ENCODE measurements at places on chromosomes 16 and 17.

DNA sequence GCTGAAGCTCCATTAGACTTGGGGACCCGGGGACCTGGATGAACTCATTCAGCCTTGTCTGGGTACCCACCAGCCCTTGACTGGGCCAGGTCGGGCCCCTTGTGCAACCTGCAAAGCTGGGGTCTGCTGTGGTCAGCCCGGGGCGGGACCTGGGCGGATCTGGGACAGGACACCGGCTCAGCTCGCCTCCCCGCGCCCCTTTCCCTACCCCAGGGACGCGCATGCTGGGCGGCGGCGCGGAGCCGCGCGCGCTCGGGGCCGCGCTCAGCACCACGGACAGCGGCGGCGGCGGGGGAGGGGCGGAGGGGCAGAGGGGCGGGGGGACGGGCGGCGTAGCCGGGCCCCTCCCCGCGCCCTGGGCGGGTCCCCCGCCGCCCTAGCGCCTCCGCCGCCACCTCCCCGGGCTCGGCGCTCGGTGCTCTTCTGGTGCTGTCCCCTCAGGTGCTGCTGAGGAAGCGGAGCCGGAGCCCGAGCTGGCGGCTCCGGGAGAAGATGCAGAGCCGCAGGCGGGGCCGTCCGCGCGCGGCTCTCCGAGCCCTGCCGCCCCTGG, 7.4 kb downstream of the ACD start:
- DNase-seq, result no peak

GRCh38 chr17:75130059-75130631, 1.4 kb downstream of the NT5C start:
- no peak for DNase-seq

GRCh38 chr16:30950516-30951065, 1.7 kb downstream of the ORAI3 start:
- DNase-seq, result no peak

GRCh38 chr16:73064212-73064993, 16.5 kb upstream of the ZFHX3 start:
- DNase-seq, result no peak

GRCh38 chr17:39965017-39965699, 2.4 kb downstream of the GSDMA start:
- no peak for DNase-seq

DNA sequence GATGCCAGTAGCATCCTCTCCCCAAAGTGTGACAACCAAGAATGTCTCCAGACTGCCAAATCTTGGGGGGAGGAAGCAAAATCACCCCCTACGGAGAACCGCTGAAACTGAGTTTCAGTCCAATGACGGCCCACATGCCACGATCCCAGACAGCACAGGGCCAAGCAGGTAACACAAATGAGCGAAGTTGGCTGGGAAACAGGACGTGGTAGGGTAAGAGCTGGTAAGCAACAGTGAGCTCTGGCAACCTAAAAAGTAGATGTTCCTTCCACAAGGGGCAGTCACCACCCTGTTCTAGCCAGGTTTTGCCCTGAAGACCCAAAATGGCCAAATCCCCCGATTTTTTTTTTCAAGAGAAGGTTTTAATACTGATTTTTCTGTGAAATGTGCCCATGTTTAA, 25.4 kb downstream of the ZFHX3 start:
- no peak for DNase-seq

- DNase-seq, result no peak
Measured at GRCh38 chr17:31857920-31858641, 963 bp downstream of the COPRS start.

GRCh38 chr17:66354981-66355380, 52.6 kb downstream of the PRKCA start:
- DNase-seq, result no peak

- no peak for DNase-seq
Measured at GRCh38 chr17:30112794-30113193, 3.8 kb upstream of the NSRP1 start.

- no peak for DNase-seq
Measured at GRCh38 chr16:72935896-72936295, 112.0 kb downstream of the ZFHX3 start.

GRCh38 chr17:44915321-44915726, at the start of gene GFAP:
GFAP (minus strand) TSS chr17:44915500; CDS start chr17:44915486, 14 bp downstream.
- no peak for DNase-seq

GRCh38 chr17:48639136-48639535, 13.0 kb upstream of the HOXB9 start:
- DNase-seq, result no peak

- no peak for DNase-seq
Measured at GRCh38 chr16:3652373-3653195, 1.9 kb upstream of the DNASE1 start.

GRCh38 chr16:73143002-73143401, 95.1 kb upstream of the ZFHX3 start:
- DNase-seq, result no peak

- no peak for DNase-seq
Measured at GRCh38 chr17:79890706-79891105, 51.5 kb upstream of the CBX4 start.

DNA sequence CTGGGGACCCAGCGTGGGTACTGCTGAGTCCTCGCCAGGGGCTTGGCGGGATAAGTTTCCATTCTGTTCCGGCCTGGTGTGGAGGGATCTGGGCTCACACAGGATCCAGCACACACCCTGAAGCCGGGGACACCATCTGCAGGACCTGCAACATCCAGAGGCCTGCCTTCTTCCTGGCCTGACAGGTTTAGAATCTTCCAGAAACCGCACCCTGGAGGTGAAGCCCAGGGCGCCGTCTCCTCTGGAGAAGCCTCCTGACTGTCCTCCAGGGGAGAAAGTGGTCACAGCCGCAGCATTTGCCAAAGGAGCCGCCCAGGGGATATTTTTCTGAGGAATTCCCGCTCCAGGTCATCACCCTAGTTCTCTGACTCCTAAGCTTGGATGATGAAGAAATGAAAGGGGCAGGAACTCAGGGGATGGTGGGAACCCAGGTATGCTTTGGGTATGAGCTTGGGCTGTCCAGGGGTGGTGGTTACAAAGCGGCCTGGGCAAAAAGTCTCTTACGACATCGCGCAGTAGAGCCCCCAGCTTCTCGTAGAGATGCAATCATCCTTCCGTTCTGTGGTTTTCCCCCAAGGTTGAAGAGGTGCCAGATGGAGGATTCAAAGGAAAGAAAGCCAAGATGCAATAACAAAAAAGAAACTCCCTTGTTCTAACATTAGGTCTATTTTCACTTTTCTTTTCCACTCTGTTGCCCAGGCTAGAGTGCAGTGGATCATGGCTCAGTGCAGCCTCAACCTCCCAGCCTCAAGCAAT, 9.1 kb upstream of the CRISPLD2 start:
- DNase-seq, result no peak

DNA sequence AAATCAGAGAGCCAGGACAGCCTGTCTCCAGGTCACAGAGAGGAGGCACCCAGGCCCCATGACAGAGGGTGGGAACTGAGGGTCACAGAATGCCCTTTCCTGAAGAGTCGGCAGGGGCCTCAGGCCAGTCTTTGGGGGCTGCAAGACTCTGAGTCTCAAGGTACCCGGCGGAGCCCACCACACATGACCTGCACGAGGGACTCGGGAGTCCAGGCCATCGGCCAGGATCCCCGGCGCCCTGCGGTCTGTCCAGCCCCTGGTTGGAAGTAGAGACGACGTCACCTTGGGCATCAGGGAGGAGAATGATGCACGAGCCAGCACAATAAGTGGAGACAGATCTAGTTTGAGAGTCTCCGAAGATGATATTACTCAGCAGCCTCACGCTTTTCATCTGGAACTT, 234.7 kb upstream of the SDK2 start:
- DNase-seq, result no peak

DNA sequence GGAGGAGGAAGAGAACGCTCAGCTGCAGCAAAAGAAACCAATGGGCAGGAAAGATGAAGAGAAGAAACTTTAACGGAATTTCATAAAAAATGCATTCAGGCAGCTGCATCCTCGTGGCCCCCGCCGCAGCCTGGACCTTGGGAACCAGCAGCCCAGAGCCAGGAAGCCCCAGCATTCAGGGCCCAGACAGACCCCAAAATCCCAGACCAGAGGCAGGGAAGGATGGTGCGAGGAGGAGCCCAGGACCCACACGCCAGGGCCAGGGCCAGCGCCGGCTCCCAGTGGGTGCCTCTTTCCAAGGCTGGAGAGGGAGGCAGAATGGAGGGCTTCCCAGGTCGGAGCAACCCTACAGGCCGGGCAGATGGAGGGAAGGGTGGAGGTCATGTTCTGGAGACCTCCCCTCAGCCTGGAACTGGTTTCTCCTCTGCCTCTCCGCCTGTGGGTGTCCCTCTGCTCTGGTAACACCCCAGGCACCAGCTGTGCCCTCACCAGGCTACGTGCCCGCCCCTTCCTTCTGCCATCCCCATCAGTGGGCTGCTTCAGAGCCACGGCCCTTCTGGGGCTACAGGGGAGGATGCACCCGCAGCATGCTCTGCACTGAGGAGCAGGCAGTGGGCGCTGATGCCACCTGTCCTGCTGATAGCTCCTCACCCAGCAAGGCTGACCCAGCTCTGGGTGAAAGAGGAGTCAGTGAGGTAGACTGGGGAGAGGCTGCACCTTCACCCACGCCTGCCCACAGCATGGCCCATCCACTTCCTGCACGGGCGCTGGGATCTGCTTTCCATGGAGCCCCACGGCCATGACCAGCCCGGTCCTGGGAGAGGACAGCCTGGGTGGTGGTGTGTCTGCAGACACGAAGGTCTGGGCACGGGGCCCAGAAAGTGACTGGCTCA, 1.2 kb upstream of the MIF4GD start:
- no peak for DNase-seq

- DNase-seq, result no peak
Measured at GRCh38 chr16:53290520-53290919, 143.8 kb upstream of the RBL2 start.

DNA sequence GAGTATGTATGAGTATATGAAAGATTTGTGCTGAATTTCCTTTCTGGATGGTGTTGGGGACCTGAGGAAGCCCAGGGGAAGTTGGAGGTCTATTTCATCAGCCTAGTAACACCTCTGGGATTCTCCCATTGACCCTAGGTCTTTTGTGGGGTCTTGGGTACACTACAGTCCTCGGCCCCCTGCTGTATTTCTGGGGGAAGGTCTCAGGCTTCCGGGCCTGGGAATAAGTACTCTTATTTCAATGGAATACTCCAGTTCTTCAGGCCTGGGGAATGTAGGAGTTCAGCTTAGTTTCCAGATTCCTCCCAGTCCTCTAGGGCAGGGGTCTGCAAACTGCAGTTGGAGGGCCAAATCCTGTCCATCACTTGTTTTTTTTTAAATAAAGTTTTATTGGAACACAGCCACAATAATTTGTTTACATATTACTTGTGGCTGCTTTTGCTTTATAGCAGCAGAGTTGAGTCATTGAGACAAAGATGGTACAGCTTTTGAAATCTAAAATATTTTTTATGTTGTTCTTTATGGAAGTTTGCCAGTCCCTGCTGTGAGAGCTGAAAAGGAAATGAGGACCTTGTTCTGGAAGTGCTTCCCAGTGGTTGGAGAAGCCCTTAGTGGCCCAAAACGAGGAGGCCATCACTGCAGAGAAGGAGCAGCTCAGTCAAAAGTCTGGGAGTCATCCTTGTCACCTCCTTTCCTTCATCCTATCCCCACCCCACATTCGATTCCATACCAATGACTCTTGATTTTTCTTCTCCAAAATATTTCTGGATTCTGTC, 142.5 kb upstream of the HS3ST2 start:
- no peak for DNase-seq

All from NCI-H1105 (cell line).